ENCODE measurements at places on chromosomes 2 and 18.

GRCh38 chr2:2166881-2167280, 164.2 kb downstream of the MYT1L start:
- DNase-seq: no peak

GRCh38 chr2:85666435-85667316, 1.3 kb downstream of the SFTPB start:
- DNase-seq: no peak

DNA sequence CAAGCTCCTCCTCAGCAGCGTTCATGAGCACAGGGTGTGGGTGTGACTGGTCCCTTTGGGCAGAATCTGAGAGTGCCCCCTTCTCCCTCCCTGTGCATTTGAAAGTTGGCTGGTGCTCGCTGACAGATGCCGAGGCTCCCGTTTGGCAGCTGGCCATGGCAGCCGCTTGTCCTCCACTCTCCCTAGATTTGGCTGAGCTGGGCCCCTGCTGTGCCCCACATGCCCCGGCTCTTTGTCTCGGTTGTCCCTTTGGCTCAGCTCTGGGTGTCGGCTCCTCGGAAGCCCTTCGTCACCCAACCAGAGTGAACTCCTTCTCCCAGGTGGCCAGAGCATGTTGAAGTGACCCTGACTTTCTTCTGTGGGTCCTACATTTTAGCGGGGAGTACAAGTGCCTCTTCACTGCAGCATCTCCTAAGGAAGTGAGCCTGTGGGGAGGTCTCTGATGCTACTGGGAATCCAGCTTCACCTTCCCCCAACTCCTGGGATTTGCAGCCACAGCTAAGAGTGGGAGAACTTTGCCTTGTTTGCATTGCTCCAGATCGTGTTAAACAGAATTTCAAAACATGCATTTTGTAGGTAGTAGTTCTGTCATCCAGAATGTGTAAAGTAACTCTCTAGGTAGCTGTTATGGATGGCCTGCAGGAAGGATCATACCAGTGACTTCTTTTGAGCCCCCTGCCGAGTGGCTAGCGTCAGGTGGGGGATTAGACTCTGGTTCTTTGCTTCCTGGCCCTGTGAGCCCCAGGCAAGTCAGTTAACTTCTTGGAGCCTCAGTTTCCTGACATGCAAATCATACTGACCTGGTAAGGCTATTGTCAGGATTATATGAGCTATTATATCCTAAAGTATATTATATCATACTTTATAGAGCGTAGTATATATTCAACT, 24.2 kb downstream of the HPCAL1 start:
- DNase-seq: peak; percentile 55

GRCh38 chr18:7919565-7919964, 352.4 kb downstream of the PTPRM start:
- no peak for DNase-seq

- DNase-seq: no peak
Measured at GRCh38 chr2:122610948-122611609, 855.6 kb downstream of the TSN start.

GRCh38 chr18:21483051-21483450, 117.5 kb downstream of the ESCO1 start:
- DNase-seq: no peak

DNA sequence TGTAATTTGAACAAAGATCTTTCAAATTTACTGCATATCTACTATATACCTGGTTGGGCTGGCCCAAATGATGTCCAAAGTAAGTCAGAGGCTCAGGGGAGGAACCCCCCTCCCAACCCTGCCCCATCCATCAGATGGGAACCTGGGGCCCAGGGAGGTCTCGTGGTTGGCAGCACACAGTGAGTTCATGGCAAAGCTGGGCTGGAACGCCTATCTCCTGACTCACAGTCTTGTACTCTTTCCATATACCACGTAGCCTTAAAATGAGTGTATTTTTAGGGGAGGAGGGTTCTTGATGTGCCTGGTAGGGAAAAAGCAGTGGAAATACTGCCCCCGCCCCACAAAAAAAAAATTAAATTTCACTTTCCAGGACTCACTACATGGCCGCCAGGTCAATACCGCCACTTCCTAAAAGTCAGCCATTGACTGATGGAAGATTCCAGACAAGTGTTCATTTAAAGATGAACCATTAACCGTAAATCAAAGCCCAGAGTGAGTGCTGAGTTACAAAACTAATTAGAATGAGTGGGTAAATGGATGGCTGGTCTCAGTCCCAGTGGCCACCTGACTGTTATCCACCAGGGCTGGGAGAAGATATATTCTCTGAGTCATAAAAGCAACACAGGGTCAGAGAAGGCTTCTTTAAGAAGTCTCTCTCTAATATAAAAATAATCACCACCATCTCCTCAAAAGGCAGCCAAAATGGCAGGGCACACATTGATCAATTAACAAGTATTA, 80.5 kb downstream of the ZBTB7C start:
- no peak for DNase-seq

- DNase-seq: no peak
Measured at GRCh38 chr2:219998714-219999227, 371.3 kb downstream of the SLC4A3 start.

DNA sequence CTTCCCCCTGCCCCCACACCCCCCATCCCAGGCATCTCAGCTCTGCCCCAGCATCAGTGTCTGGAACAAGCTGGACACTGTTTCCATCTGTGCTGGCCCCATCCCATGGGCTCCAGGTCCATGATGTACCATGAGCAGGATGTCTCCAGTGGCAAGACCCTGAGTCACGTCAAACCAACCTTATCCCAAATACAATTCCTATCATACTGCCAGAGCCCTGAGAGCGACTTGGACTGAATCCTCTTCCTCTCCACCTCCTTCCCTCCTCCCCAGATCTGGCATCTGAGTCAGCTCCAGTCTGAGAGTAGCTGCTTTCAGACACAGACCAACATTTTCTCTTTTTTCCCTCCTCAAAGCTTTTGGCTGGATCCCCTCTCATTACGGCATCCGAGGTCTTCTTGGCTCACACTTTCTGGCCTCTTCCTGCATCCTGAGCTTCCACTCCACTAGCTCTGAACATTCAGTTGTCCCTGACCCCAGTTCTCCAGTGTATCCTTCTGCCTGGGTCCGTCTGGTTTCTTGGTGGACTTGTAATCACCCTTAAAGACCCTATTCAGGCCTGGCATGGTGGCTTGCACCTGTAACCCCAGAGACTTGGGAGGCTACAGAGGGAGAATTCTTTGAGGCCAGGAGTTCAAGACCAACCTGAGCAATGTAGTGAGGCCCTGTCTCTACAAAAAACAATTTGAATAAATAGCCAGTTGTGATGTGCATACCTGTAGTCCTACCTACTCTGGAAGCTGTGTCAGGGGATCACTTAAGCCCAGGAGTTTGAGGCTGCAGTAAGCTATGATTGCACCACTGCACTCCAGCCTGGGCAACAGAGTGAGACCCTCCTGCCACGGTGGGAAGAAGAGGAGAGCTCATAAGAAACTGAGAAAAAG, 68.3 kb downstream of the ACKR3 start:
- DNase-seq: no peak
